ENCODE measurements at places on chromosomes 6 and 20.
A peak's percentile ranks its signal among the peaks of the same experiment; 100 is the strongest.

DNA sequence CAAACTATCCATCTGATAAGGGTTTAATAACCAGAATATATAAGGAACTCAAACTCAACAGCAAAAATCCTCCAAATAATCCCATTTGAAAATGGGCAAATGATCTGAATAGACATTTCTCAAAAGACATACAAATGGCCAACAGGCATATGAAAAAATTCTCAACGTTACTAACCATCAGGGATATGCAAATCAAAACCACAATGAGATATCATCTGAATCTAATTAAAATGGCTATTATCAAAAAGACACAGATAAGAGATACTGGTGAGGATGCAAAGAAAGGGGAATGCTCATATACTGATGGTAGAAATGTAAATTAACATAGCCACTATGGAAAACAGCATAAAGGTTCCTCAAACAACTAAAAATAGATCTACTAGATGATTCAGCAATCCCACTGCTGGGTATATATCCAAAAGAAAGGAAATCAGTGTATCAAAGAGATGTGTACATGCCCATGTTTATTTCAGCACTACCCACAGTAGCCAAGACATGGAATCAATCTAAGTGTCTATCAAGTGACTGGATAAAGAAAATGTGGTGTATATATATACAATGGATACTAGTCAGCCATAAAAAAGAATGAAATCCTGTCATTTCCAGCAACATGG, 6.1 kb upstream of the BRD2 start:
- no peak for DNase-seq

GRCh38 chr6:3229566-3230178, 2.2 kb upstream of the TUBB2B start:
- no peak for DNase-seq

DNA sequence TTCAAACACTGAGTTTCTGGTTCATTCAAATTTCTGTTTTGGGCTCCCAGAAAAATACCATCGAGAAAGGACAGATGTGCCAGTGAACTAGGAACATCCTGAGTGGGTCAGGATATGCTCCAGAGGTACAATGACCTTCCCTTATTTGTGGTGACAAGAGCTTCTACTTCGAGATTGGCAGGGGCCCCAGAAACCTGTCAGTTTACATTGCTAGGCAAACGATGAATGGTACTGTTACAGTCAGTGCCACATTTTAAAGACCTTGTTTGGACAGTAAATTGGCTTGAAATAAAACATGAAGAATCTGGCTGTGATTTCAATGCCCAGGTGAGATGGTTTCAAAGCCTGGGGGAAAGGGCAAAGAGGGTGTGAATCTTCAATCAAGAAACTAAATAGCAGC, 454.5 kb upstream of the ID4 start:
- DNase-seq: no peak

- DNase-seq: no peak
Observed at GRCh38 chr6:46715141-46715540, 20.0 kb downstream of the PLA2G7 start.

DNA sequence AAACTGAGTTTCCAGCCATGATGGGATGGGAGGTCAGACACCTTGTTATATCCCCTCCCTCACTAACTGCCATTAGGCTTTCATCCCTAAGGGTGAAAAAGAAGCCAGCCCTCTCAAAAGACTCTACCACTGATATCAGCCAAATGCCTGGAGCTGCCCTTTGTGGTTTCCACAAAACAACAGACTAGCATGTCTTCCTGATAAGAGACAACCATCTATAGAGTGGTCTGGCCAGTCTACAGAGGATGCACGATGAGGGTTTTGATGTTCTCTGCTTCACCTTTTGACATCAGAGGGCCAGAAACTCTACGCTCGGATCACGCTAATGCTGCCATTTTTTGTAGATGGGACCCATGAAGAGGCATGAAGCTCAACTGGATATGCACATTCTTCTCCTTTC, 61.7 kb upstream of the ARHGAP18 start:
- DNase-seq: no peak

DNA sequence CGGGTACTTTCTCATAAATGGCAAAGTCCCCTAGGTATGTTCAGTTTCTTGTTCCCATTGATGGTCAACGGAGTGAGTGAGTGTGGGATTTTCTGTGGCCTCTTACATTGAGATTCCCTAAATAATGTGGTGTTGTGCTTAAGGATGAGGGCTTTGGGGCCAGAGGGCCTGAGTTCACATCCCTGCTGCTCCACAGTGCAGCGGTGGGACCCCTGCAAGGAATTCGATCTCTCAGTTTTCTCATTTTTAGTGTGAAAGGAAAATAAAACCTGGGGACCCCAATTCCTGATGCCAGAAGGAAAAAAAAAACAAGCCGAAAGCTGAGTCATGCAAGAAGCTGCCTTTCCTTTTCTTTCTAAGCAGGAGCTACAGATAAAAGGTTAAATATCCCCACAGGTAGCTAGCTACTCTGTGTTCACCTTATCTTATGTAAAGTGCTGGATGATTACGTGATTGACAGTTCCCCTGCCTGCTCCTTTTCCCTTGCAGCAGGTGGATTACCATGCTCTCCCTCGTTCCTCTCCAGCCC, 120.2 kb upstream of the CLDN20 start:
- no peak for DNase-seq

GRCh38 chr20:46438156-46438750, 31.8 kb upstream of the ELMO2 start:
- no peak for DNase-seq

GRCh38 chr6:92791403-92791802, 628.0 kb downstream of the EPHA7 start:
- no peak for DNase-seq

GRCh38 chr6:85236636-85237035, 213.2 kb upstream of the NT5E start:
- no peak for DNase-seq

- DNase-seq: no peak
Observed at GRCh38 chr6:131523988-131524673, 48.9 kb upstream of the ARG1 start.

DNA sequence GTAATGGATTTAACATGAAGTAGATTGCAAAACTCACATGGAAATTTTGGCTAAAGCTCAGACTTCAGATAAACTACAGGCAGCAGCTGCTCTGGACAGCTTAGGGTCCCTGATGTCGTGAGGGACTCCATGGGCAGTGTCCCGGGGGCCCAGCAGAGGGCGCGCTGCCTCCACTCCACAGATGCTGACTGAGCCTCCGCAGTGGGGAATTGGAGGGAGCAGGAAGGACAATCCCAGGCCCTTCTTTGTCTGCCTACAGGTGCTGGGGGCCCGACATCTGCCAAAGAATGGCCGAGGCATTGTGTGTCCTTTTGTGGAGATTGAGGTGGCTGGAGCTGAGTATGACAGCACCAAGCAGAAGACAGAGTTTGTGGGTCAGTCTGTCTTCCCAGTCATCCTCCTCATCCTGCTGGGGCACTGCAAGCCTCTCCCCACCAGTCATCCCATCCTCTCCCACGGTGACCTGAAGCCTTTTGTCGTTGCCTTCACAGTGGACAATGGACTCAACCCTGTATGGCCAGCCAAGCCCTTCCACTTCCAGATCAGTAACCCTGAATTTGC, 35.9 kb downstream of the PLCG1 start:
- DNase-seq: peak; percentile 19

DNA sequence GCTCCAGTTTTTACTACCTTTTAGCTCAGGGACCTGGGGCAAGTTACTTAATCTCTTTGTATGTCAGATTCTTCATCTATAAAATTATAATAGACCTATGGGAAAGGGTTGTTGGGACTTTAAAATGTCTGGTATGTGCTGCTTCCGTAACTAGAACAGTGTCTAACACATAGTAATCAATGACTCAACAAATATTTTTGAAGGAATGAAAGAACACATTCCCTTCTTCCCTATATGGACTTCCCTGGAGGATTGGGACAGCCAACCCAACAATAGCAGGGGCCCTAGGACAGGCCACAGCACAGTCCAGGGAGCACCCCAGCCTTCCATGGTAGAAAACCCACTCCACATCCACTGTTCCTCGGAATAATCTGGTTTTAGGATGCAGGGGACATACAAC, 50.7 kb upstream of the TPD52L1 start:
- DNase-seq: no peak

- DNase-seq: no peak
Observed at GRCh38 chr20:44309763-44310663, 989 bp downstream of the FITM2 start.

GRCh38 chr20:2141600-2142575, 40.3 kb downstream of the STK35 start:
- DNase-seq: no peak

DNA sequence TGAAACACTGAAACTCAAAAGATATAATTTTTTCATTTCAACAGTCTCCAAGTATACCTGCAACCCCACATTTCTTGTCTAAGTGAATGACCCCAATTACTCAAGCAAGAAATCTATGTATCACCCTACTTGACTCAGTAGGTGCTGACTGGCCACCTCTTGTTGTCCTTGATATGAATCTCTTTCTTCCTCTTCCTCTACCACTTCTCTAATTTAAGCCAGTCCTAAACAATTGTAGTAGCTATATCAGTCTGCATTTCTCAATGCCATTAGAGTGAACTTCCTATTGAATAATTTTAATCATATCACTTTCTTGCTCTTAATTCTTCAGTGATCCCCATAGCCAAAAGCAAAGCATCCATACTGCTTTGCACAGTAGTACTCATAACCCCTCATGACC, 93.2 kb downstream of the NKAIN2 start:
- no peak for DNase-seq

DNA sequence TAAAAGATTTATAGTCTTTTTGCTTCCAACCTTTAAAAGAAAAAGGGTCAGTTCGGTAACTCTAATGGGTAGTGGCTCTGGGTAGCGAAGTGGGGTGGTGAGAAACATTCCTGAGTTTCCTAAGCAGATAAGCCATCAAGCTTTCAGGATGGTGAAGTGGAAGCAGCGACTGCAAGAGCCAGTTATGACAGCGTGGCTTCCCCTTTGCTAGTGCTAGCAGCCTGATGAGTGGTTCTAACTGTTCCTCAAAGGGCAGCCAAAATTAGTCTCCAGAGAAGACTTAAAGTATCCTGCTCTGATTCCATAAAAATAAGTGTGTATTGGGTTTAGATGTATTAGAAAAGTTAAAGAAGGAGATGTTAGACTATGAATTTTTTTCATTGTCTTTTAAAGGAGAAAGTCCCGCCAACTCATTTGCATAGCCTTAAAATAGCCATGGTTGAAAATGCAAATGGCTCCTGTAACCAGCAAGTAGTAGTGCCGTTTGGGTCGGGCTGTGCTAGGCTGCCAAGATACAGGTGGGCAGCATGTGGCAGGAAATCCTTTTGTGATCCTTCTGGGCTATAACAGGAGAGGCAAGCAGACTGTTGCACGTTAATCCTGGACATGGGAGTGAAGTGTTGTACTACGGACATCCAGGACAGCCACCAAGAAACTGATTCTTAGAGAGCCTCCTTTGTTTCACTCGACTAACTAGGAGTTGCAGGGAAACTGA, 18.0 kb downstream of the ELOVL2 start:
- DNase-seq: no peak

- DNase-seq: no peak
Observed at GRCh38 chr20:14716351-14716801, 379.0 kb upstream of the FLRT3 start.

GRCh38 chr6:106214531-106214930, 111.0 kb downstream of the ATG5 start:
- DNase-seq: no peak

GRCh38 chr20:62916703-62917476, 9.4 kb downstream of the DIDO1 start:
- no peak for DNase-seq

- DNase-seq: no peak
Observed at GRCh38 chr6:129648819-129649491, 61.0 kb downstream of the ARHGAP18 start.

- no peak for DNase-seq
Observed at GRCh38 chr6:31582230-31582643, at the start of gene LTB. TSS of gene LTB (minus strand) at chr6:31582424. CDS start at chr6:31582417, 7 bp downstream.

DNA sequence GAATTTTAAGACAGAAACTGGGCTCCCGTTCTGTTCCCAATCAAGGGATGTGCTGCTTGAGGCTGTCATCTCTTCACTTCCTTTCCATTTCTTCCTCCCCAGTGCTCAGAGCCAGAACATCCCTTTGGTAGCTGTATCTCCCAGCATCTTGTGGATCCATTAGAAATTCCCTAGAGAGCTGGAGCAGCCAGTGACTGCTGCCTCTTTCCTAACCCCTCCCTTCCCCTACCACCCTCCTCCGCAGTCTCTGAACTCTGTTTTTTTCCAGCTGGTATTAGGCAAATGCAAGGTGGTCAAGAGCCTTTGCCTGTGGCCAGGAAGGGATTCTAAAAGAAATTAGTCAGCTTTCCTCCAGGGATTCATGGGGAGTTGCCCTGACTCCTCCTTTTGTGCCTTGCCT, 208.0 kb downstream of the EYA2 start:
- DNase-seq: no peak

GRCh38 chr6:142819603-142820337, 125.2 kb downstream of the HIVEP2 start:
- peak; percentile 30 for DNase-seq

DNA sequence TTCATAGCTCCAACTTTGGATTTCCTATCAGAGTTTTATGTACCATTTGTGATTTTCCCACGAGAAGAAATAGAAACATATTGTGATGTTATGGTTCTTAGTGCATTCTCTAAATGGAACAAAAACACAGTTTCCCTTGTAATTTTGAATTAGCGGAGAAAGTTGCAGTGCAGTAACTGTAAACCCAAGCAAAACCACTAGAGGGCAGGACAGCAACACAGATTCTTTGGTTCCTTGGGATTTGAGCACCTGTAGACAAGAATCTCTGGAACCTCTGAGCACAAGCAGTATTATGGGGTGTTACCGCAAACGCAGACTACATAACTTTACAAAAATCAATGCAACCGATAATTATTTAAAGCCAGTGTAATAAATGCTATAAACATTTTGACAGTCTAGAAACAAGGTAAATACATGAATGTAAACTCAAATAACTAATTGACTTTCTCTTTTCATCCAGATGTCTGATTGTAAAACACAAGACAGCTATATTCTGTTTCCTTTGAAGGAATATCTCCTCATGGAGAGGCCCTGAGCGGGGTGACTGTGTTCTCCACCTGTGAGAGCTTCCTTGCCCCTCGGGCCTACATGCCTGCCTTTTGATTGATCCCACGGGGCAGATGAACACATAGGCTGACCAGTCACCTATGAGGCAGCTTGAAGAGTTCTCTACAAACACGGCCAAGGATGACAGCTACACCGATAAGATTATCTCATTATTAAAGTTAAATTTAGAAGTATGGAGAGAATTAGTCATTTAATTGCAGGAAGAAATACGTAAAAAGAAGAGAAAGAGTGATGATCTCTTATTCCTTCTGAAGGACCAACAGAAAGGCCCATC, 67.5 kb upstream of the COL21A1 start:
- no peak for DNase-seq

DNA sequence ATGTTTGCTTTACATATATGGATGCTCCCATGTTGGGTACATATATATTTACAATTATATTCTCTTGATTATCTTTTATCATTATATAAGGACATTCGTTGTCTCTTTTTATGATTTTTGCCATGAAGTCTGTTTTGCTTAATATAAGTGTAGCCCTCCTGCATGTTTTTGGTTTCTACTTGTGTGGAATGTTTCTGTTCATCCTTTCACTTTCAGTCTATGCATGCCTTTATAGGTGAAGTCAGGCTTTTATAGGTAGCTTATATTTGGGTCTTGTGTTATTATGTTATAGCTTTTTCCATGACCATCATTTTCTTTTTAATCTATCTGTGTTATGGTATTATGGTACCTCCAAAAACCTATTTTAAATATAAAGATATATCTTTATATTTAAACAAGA, 612.5 kb upstream of the HS3ST5 start:
- no peak for DNase-seq

Data from stimulated activated CD8-positive, alpha-beta memory T cell treated with anti-CD3 and anti-CD28 coated beads, Interleukin-15, amount 100 ng/mL, for 4 hours (primary cell).